Stimulated activated naive CD4-positive, alpha-beta T cell (primary cell): ENCODE measurements at places on chromosomes 1 and 21.
A peak's percentile ranks its signal among the peaks of the same experiment; 100 is the strongest.

DNA sequence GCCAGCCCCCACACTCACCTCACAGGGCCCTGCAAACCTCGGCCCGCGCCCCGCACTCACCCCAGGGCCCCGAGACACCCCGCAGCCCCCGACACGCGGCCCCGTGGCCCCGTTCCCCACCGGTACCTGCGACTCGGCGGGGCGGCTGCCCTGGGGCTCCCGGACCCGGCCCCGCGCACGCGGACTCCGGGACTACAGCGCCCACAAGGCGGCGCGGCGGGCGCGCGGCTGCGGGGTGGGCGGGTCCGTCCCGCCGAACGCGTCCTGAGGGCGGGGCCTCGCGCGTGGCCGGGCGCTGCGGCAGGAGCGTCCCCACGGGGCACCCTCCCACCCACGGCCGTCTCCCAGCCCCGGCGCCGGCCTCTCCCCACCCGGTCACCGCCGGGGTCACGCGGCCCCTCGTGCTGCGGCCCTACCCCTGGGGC, at the start of gene SLC19A1:
TSS of gene SLC19A1 (minus strand) at position 199 of the 425 bp plus-strand sequence. CDS start 4,481 bp downstream, outside the sequence.
- DNase-seq: peak; percentile 47

- DNase-seq: no peak
Observed at GRCh38 chr1:182688436-182689205, 4.2 kb upstream of the RGS8 start.

DNA sequence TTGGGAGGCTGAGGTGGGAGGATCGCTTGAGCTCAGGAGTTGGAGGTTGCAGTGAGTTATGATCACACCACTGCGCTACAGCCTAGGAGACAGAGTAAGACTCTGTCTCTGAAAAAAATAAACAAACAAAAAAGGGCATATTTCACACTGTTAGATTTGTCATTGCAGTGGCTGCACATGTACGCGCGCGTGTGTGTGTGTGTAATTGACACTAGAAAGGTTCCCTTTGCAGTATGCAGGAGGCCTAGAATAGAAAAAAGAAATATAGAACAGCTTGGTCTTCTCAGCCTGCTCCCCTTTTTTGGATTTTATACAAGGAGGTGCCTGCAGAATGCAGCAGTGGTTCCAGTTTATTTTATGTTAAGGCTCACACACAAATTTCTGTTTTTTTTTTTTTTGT, 8.6 kb downstream of the MACO1 start:
- no peak for DNase-seq

DNA sequence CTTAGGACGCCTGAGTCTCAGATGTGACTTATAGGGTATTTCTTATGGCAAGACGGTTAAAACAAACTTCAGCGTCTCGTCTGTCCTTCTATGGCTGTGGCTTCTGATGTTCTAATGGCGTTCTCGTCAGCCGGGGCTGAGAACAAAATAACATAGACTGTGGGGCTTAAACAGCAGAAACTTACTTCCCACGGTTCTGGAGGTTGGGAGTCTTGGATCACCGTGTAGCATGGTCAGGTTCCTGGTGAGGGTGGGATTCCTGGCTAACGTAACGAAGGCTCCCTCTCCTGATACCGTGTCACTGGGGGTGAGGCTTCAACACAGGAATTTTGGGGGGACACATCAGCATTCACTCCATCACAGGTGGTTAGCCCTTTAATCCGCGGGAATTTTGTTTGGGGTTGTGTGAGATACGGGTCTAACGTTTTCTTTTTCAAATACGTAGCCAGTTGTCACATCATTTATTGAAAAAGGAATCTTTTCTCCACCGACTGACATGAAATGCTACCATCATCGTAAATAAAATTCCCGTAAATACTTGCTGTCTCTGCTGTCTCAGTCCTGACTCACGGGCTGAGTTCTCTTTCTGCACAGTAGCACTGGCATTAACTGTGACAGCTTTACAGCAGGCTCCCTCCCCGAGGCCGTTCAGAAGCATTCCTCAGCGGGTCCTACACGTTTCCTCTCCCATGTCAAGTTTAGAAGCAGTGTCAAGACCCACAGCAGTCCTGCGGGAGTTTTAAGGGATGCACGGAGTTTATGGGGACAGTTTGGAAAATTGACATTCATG, 8.1 kb upstream of the POFUT2 start:
- no peak for DNase-seq

GRCh38 chr21:38228115-38228514, 28.7 kb upstream of the KCNJ15 start:
- DNase-seq: no peak

DNA sequence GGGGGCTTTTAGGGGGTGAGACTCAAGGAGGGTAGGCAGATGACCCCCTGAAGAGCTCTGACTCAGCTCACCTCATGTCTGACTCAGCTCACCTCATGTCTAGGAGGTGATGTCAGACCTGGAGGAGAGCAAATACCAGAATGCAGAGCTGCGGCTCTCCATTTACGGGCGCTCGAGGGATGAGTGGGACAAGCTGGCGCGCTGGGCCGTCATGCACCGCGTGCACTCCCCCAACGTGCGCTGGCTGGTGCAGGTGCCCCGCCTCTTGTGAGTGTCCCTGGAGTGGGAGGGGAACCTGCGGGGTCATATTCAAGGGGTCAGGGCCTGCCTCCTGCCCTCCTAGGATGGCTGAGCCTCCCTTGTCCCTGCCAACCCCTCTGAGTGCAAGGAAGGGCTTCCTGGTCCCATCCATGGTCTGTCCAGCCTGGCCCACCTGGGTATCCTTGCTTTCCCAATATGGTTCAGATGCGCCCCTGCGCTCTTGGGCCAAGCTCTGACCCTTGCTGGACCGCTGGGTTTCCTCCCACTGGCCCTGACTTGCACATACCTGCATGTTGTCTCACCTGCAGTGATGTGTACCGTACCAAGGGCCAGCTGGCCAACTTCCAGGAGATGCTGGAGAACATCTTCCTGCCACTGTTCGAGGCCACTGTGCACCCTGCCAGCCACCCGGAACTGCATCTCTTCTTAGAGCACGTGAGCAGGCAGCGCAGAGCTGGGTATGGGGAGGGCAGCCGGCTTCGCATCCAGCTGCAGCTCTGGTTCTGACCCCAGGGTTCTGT, 9.1 kb downstream of the AMPD2 start:
- no peak for DNase-seq

- no peak for DNase-seq
Observed at GRCh38 chr21:36699546-36700294, 805 bp downstream of the SIM2 start.

GRCh38 chr1:192158181-192158580, at the start of gene RGS18:
Gene RGS18, plus strand, starts transcription at chr1:192158462. Its CDS starts 176 bp downstream, at chr1:192158638.
- DNase-seq: no peak

DNA sequence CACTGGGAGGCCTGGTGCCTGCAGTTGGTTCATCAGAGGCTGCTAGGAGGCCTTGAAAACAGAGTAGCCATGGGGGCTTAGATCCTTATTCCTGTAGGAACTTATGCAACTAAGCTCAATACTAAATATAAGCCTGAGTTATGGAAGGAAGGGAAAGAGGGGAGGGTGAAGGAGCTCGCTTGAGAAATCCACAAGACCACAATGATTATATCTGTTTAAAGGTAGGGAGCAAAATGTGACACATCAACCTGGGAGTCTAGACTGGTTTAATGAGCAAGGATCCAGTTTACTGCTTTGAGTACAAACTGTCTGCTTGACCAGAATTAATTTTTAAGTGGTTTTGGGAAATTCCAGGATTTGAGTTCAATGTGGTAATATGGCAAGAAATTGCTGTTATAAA, 20.4 kb upstream of the ANGPTL7 start:
- no peak for DNase-seq

DNA sequence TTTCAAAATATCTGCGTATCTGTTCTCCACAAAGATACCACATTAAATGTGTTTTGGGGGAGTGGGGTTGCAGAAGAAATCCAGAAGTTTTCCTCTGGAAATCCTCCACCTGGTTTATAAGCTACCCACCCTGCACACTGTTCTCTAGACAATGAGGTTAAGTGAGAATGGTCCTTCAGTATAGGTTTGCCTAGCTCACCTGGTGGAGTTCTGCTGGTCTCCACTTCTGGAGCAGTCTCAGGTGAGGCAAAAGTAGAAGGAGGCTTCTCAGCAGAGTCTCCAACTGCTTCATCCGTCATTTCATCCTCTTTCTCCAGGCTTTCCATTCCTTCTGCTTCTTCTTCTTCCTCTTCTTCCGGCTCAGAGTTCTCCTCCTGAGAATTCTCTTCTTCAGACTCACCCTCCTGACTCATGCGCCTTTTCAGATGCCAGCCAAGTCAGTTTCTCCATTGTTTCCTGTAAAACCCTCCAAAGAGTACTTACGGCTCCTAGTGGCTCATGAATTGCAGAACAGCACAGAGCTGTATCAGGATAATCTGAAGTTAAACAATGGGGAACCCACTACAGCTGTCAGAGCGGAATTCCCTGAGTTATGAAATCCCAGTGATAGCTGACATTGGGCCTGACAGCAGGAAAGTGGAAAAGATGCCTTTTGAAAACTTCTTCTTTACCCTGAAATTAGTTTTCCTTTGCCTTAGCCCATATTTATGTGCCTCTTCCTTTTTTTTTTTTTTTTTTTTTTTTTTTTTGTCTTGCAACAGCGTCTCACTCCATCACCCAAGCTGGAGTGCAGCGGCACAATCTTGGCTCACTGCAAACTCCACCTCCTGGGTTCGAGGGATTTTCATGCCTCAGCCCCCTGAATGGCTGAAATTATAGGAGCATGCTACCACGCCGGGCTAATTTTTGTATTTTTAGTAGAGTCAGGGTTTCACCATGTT, 38.5 kb downstream of the MSTO1 start:
- no peak for DNase-seq

GRCh38 chr1:39401106-39401505, 90.3 kb upstream of the BMP8A start:
- no peak for DNase-seq

DNA sequence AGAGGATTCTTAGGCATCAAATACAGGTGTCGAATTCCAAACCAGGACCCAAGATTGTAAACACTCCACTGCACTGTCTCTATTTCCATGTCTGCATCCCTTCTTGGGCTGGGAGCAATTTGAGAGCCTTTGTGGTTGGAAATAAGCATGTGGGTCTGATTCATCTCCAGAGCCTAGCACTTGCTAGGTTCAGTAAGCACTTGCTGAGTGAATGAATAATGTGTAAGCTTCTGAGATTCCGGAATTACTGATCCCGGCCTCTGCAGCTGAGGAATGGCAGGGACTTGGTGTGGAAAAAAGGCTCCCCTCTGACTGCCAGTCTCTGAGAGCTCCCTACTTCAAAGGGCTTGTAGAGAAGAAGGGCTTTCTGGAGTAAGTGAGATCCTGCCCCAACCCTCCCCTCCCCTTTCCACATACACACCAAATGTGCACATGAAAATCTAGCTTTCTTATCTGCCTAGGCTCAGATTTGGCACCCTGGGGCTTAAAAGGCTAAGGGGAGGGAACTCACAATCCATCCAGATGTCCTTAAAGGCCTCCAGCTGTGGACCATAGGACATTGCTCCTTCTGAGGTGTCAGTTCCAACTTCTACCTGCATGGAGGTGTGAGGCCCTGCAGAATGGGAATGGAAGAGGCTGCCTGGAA, 39.6 kb upstream of the TRABD2B start:
- no peak for DNase-seq

GRCh38 chr1:52665006-52665941, 32.3 kb downstream of the SHISAL2A start:
- no peak for DNase-seq

DNA sequence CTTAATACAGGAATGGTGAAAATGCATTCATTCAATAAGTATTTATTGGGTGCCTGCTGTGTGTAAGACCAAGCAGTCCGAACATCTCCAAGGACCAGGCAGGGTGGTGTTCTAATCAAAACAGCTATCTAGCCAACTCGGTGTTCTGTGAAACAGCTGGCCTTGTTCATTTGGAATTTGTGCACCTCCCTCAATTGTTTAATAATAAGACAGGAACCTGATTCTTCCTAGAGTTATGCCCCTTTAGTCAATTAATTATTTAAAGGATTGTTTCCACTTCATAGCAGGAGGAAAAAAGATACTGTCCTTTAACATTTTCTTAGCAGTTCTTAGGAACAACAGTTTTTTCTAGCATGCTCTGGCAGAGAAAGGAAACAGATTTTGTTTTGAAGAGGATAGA, 30.4 kb downstream of the S100A10 start:
- DNase-seq: no peak

DNA sequence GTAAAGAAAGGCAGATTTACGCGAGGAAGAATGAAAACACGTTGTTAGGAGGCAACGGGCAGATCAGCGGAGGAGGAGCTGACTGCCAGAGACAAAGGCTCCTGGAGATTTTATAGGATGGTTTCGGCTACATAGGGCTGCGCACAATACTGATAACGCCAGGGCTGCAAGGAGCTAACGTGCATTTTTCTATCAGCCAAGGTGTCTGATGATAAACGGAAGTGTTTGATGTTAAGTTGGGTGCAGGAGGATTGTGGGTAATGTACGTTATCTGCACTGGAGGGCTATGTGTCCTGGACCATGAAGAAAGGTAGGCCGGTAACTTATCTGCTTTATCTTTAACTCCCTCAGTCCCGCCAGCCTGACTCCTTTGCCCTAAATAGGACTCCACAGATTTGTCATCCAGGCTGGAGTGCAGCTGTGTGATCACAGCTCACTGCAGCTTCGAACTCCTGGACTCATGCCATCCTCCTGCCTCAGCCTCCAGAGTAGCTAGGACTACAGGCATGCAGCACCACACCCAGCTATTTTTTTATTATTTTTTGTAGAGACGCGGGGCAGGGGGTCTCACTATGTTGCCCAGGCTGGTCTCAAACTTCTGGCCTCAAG, 29.6 kb downstream of the SETD4 start:
- DNase-seq: no peak

DNA sequence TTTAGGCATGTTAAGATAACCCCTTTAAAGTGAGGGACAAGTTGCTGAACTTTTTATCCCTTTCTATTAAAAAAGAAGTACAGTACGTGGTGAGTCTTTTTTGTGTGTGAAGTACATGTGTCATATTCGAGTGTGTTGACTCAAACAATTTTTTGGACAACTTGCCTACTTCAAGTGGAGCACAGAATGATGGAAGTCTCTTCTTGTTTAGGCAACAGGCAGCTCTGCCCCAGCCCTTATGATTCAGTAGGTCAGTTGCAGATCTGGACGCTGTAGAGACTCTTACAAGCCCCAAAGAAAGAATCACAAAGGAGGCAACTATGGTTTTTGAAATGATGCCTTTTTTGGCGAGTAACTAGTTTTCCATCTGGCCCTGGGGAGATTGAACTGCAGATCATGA, 14.4 kb upstream of the ZFP69B start:
- DNase-seq: no peak

DNA sequence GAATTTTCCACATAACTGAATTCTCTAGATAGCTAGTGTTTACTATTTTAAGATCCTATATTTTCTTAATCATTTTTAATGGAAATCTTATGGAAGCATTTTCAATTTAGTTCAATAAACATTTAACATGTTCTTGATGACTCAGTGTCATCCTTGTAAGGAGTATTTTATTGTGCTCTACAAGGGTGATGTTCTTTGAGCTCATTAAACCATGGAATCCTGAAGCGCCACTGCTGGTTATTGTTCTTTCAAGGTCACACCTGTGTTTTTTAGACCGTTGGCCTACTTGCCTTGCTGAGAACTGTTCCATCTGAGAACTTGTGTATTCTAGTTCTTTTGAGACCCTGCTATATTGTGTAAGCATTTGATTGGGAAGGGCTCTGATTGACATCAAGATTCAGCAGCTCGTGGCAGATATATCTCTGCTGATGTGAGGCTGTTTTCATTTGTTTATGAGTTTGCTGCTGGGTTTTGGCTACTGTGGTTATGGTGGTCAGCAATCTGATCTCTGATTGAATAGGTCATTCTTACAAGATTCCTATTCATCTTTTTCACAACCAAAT, 132.0 kb downstream of the GIPC2 start:
- DNase-seq: no peak

GRCh38 chr1:195113471-195113870, 1494.8 kb downstream of the KCNT2 start:
- no peak for DNase-seq

- peak; percentile 89 for DNase-seq
Observed at GRCh38 chr1:58784758-58785441, 1.1 kb upstream of the JUN start.
